ENCODE measurements at places on chromosomes 3 and 15. TPM values are rescaled to one million over a fixed set of nuclear protein-coding genes. Genes with fewer than 3 reads are reported as not detected.

Gene SNTN
- 0.20 TPM for total RNA-seq

DNA sequence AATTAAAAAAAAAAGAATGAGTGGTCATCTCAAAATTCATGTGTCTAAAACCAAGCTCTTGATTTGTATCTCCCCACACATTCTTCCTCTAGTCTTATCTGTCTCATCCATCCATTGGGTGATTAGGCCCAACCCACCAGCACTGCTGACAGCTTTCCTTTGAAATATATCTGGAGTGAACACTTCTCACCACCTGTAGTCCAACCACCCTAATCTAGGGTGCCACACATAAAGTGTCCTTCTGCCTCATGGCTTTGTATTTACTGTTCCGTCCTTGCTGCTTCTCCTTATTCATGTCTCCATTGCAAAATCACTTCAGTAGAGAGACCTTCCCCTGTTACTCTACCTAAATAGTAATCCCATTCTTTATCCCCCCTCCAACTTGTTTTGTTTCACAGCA lies 82.4 kb upstream of the PTX3 start:
- ATAC-seq = no peak

DNA sequence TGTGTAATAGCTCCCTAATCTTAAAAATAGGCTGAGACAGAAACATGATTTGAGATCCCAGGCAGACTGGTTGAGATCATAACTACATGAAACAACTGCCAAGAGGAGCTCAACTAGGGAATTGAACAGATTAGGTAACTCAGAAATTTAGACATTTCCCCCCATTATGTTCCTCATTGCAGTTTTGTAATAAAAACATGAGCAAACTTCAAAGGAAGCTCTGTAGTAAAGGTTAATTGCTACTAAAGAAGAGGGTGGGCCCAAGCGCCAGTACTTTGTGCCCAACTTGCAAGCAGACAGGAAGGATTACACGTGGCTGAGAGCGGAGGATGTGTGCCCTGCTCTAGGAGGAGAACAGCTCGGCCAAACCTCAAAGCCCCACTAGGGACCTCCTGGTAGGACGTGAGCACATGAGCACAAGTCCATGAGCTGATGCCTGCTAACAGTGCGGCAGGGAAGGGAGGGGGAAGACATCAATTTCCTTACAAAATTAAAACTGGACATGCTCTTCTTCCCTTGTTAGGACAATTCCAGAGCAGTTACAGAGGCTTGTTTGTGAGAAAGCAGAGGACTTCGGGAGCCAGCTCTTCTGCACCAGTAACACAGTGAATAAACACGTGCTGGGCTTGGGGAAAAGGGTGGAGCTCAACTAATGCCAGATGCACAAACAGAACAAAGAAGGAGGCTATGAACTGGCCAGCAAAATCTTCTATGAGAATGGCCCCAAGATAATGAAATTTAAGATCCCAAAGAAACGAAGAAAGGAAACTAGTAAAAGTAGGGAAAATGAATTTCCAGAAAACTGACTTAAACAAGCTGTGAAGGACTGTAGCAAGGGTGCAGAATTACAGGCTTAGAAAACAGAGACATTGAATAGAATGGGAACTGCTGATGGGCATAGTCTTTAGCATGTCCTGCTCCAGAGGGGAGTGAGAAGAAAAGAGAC lies 275.5 kb downstream of the MECOM start:
- peak; percentile 79 for ATAC-seq

GRCh38 chr15:51970132-51970817 lies 1.3 kb downstream of the LEO1 start:
- ATAC-seq = no peak

DNA sequence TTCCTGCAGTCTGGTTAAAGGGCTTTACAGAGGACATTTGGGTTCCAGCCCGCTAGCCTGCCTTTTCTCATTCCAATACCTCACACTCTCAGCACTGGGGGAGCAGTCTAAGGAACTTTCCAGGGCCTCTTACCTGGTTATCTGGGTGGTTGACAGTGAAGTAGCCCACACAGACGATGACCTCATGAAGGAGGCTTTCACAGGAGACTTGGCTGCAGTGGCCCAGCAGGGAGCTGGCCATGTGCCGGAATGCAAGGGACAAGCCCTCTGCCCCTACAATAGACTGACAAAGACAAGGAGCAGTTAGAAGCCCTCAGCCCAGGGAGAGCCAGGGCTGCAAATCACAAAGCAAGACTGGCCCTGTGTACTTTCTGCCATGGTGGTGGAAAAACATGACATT lies 39.5 kb downstream of the ISL2 start:
- no peak for ATAC-seq

DNA sequence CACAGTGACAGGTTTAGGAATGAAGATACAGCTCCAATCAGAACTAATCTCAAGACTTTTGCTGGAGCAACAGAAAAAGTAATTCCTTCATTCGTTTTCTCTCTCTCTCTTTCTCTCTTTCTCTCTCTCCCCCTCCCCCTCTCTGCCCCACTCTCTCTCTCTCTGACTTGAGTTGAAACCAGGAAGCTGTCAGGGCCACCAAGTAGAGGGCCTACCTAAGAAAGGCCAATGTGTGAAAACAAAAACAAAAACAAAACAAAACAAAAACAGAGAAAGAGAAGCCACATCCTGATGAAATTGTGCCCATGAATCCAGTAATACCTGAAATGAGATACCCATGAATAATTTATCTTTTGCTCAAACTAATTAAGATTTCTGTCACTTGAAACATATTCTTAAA lies 72.9 kb downstream of the ATP8B4 start:
- ATAC-seq = no peak

DNA sequence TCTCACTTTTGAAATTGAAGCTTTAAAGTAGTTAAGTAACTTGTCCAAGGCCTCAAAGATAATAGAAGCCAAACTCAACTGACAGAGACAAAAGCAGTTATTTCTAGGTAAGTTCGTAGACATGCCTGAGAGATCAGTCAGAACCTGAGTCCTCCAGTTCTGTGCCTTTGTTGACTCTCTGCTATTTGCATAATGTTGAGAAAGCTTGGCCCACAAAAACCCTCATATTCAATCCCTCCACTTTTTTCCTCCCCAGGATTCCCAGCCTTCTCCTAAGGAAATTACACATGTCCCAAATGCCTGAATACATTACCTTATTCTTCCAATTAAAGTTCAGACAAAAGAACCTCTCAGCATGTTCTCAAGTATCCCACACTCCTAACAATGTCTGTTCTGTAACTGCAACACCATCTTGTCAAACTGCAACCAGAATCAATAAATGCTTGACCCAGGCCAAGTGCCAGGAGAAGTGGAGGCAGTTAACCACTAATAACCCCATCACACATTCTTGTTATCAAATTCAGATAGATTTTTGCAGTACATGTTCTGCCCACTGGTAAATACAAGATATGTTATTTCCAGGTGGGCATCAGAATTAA lies 217.8 kb downstream of the LRRC3B start:
- no peak for ATAC-seq

Gene KNL1
- 19.1 TPM for total RNA-seq

Gene SAMD7
- total RNA-seq = not detected

- ATAC-seq = no peak
Measured at GRCh38 chr3:142509079-142509478, 61.2 kb upstream of the XRN1 start.

Gene CD86
- 0.17 TPM for total RNA-seq

GRCh38 chr3:27880969-27881892 lies 159.1 kb upstream of the EOMES start:
- no peak for ATAC-seq

- ATAC-seq = peak; percentile 50
Measured at GRCh38 chr15:45612790-45613415, 21.9 kb upstream of the SQOR start.

DNA sequence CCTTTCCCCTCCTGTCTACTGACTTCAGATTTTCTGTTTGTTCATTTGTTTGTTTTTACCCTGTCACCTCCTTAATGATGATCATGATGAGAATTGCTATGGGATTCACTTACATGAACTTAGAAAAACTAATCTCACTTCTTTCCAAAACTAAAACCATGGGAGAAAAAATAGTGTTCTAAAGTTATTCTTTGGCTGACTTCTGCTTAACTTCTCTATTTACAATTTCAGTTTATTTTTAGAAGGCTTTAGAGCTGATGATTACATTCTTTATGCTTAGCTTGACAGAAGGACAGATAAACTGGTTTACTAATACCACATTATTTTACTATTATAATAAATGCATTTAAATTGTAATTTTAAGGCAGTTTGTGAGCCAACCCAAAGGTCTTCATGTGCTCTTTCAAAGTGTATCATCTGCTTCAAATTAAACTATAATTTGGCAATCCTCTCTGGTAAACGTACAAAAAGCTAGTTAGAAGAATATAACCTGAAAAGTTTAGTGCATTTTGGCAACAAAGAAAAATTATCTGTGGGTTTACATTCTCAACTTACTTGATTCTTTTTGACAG lies 676.8 kb upstream of the UBE2E2 start:
- no peak for ATAC-seq

Gene IL5RA
- total RNA-seq = 0.54 TPM

GRCh38 chr15:31615643-31616415 lies 289.2 kb downstream of the KLF13 start:
- ATAC-seq = no peak
